Activated T-cell treated with anti-CD3 and anti-CD28 coated beads, Interleukin-2, amount 50 U/mL, for 24 hours (primary cell): ENCODE measurements at places on chromosomes 6 and 20.

- DNase-seq: no peak
Measured at GRCh38 chr20:32960849-32961731, 43.1 kb downstream of the SUN5 start.

GRCh38 chr6:51678905-51679620 lies 408.4 kb downstream of the PKHD1 start:
- DNase-seq: no peak

GRCh38 chr6:42970871-42971612 lies 7.9 kb downstream of the PEX6 start:
- no peak for DNase-seq

- no peak for DNase-seq
Measured at GRCh38 chr6:151052021-151052646, 186.6 kb downstream of the MTHFD1L start.

DNA sequence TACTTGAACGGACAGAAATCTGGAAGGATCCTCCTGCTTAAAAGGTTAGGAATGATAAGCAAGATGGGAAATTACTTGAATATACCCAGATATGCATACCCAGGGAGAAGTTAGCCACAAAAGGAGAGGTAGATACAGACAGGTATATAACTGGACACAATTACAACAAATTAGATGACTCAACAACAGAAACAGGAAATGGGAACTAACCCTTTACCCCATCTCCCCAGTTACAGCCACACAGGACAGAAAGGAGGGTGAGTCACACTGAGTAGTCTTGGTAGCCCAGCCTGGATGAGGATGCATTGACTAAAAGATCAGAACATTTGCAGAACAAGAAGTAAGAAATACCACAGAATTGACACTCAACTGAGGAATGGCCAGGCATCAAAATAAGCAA lies 61.2 kb downstream of the C6orf52 start:
- DNase-seq: no peak

DNA sequence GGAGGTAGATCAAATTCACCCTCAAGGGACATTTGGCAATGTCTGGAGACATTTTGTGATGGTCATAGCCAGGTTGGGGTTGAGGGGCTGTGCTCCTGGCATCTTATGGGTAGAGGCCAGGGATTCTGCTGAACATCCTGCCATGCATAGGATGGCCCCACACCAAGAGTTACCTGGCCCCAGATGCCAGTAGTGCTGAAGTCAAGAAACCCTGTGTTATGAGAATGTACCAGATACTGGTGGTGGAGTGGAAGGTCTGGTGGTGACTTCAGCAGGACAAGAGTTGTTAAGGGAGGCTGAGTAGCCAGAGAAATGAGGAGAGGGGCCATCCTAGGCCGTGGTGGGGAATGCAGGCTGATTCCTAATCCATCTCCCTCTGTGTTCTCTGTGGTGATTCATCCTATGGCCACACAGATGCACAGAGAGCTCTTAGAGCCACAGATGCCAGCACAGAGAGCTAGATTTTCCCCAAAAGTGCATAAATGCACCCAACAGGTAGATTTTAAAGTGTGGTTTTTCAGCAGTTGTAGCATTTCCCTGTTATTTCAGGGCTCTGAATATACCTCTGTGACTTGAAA lies 43.6 kb downstream of the CDYL start:
- no peak for DNase-seq

- peak; percentile 43 for DNase-seq
Measured at GRCh38 chr20:2984956-2985661, 58.3 kb upstream of the GNRH2 start.

DNA sequence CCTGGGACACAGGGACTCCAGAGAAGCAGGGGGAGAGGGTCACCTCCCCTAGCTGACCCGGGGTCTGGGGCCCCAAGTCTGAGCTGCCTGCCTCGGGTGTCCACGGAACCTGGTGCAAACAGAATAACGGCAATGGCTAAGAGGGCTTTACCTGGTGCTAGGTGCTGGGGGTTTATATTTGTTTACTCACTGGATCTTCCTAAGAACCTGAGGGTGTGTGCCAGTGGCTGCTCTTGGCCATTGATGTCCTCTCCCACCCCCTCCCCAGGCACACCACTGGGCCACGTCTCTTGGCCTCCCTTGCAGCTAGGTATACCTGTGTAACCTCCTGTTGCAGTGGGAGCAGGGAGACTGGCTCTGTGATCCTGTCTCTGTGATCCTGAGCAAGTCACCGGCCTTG lies 157.9 kb upstream of the MLN start:
- DNase-seq: no peak

GRCh38 chr6:1972962-1973361 lies 272.4 kb downstream of the GMDS start:
- no peak for DNase-seq

DNA sequence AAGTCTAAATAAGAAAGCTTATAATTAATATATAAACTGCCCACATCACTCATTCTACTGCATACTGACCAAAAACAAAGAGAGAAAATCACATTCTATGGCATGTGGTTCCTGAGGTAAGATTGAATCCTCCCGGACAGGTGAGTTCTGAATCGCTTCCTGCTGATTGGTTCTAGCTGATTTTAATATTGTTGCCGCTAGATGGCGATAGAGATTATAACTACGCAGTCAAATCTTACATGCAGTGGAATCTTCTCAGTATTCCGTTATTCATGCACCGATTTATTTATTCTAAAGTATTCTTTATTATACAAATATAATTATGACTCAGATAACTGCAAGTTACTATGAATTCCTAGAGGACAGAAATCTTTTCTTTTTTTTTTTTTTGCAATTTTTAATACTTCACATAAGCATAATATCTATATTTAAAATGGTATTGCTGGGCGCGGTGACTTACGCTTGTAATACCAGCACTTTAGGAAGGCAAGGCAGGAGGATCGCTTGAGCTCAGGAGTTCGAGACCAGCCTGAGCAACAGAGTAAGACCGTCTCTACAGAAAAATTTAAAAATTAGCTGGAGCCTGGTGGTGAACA lies 24.2 kb upstream of the TMX4 start:
- DNase-seq: no peak

- DNase-seq: no peak
Measured at GRCh38 chr20:62716941-62717310, 8.3 kb downstream of the NTSR1 start.

DNA sequence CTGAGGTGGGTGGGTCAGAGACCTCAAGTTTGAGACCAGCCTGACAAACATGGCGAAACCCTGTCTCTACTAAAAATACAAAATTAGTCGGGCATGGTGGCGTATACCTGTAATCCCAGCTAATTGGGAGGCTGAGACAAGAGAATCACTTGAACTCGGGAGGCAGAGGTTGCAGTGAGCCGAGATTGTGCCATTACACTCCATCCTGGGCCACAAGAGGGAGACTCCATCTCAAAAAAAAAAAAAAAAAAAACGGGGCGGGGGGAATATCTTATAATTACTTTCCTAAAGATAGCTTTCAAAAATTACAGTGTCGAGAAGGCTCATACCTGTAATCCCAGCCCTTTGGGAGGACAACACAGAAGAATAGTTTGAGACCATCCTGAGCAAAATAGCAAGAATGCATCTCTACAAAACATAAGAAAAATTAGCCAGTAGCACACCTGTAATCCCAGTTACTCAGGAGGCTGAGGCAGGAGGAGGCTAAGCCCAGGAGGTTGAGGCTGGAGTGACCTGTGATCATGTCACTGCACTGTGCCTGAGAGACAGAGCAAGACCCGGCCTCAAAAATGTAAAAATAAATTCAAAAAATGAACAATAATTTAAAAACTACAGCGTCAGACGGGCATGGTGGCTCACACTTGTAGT lies 25.8 kb downstream of the CBFA2T2 start:
- no peak for DNase-seq

DNA sequence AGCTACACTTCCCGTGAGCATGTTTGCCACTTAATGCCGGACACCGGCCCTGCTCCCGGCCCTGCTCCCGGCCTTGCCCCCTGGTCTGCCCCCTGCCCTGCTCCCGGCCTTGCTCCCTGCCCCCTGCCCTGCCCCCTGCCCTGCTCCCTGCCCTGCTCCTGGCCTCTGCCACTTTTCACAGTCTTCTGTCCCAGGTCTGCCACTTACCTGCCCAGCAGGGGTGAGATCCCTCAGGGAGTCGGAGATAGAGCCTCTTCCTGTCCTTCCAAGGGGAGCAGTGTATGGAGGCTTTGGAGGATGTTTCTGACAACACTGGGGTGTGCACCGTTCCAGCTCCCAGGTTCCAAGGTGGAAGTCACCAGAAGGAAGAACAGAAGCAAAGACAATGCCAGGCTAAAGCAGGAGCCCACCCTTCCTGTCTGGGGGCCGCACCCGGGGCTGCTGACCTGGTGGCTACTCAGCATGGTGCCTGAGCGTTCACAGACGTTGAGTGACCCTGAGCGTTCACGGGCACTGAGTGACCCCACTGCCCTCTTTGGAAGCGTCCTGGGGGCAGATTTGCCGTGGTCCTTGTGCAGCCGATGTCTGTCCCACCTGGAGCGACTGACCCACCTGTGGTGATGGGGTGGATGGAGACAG lies 199.8 kb downstream of the DLL1 start:
- DNase-seq: peak; percentile 14

DNA sequence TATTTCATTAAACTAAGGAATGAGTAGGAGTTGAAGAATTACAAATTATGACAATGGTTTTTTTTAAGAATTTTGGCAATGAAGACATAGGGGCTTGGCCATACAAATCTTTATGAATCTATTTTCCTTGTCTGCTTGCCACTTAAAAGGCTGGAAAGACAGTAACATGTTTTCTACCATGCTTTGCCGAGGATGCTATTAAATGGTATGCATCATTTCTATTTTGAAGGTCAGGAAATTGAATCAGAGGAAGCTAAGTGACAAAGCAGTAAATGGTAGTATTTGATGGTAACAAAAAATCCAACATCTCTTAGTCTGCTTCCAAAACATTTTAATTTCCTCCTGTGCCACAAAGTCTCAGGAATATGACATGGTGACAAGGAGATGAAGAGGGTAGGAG lies 287.2 kb downstream of the RFPL4B start:
- DNase-seq: no peak

DNA sequence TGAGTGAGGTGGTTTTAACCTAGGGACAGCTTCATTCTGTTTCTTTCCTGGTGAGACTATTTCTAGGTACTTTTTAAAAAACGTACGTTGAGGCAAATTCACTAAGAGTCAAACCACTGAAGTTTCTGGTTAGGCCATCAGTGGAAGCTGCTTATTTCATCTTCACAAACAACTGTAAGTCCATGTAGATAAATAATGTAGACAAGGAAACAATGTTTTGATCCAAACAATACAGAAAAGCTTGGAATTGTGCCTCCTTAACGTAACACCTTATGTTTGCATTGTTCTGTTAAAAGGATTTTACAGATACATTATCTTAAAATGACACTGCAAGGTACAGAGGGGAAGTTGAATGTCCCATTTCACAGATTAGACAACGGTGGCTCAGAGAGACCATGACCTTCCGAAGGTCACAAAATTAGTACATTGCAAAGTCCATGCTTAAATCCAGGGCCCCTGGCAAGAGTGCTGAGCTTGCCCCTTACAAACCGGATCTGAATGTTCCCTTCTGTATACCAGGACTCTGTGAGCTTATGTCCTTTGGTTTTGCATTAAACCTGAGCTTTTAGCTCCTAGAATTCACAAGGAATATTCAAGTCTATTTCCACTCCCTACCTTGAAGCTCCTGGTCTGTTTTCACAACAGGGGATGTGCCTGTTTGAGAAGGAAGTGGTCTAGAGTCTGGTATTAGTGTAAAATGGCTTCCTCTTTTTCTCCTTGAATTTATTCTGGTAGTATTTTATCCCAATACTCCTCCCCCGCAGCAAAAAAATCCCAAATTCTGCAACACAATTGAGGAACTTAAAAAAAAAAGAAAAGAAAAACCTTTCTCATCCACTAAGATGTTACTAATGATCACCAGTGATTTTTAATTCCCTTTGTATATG lies 28.9 kb upstream of the ZNF217 start:
- peak; percentile 27 for DNase-seq

DNA sequence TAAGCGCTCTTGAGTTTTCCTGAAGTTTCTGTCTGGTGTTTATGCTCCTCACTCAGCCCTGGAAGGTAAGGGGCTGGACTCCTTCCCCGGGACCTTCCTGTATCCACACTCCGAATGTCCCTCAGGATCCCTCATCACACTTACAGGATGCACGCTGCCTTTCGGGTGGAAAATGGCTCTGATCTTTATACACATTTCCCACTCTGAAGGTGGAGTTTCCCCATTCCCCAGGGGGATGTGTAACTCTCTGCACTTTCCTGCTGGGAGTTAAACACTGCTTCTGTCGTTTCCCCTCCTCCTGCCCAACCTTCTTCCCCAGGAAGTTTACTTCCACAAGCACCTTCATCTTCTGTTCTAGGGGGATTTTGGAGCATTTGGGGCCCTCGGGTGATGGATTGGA lies 17.1 kb upstream of the IGF2R start:
- DNase-seq: no peak

- no peak for DNase-seq
Measured at GRCh38 chr6:157143171-157143889, 180.0 kb downstream of the TMEM242 start.

- no peak for DNase-seq
Measured at GRCh38 chr20:38167328-38167850, 2.3 kb upstream of the TGM2 start.
